ENCODE measurements at places on chromosomes 1 and 21. TPM values are rescaled to one million over a fixed set of nuclear protein-coding genes. Genes with fewer than 3 reads are reported as not detected.

GRCh38 chr1:112937495-112937894 lies 18.5 kb downstream of the SLC16A1 start:
- H3K4me1 ChIP-seq = peaks cover 27% of the 10 kb centered on the region
- no peak overlapping the region for H3K4me3 ChIP-seq
- H3K36me3 ChIP-seq = no peaks in the 10 kb centered on the region
- no peaks in the 10 kb centered on the region for H3K27me3 ChIP-seq

Gene RHBG
- 6.5 TPM for total RNA-seq

Gene HHAT
- 4.3 TPM for total RNA-seq

Gene UTS2
- total RNA-seq = 10.8 TPM

DNA sequence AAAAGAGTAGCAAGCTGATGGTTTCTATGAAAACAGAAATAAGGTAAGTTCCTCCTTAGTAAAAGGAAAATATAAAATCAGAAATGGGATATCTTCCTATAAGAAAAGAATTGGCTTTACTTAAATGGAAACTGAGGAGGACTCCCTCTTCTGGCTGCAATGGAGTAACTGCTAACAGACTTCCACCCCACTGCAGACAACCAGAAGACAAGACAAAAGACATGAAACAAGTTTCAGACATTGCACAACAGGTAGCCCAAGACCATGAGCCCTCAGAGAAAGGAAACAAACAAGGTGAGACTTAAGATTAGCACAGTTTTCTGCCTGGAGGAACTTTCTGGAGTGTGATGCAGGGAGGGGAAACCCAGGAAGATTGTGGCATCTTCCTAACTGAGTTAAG lies 17.0 kb upstream of the OLFML2B start:
- H3K4me1 ChIP-seq = no peaks in the 10 kb centered on the region
- no peak overlapping the region for H3K4me3 ChIP-seq
- H3K27me3 ChIP-seq = no peaks in the 10 kb centered on the region
- no peaks in the 10 kb centered on the region for H3K36me3 ChIP-seq
- peak; percentile 29 for DNase-seq

- no peak overlapping the region for H3K4me3 ChIP-seq
- H3K4me1 ChIP-seq = no peaks in the 10 kb centered on the region
- no peak overlapping the region for H3K27ac ChIP-seq
- no peak for DNase-seq
These were observed 67.4 kb downstream of the SLC16A1 start for GRCh38 chr1:112888630-112889029.

DNA sequence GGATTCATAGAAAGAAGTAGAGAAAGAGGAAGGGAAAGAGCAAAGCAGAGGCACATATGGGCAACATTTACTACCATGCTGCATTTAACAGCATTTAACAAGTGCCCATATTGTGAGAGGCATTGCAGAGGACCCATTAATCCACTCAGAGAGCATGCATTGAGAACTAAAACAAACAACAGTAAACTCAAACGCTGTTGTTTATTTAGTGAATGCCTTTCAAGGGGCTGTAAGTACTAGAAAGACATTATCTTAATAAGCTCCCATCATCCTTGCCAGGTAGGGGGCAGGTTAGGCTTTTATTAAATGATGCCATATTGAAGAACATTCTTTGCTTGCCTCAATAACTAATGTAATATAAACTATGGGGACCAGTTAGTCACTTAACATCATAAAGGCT lies 254.3 kb upstream of the DAB1 start:
- H3K27me3 ChIP-seq = no peaks in the 10 kb centered on the region
- no peaks in the 10 kb centered on the region for H3K4me1 ChIP-seq
- H3K36me3 ChIP-seq = no peaks in the 10 kb centered on the region
- H3K4me3 ChIP-seq = no peak overlapping the region
- no peak overlapping the region for H3K27ac ChIP-seq

- H3K36me3 ChIP-seq = no peaks in the 10 kb centered on the region
- no peaks in the 10 kb centered on the region for H3K27me3 ChIP-seq
- no peak overlapping the region for H3K27ac ChIP-seq
- H3K4me3 ChIP-seq = no peak overlapping the region
- DNase-seq = no peak
These were observed 130.9 kb upstream of the LYPLAL1 start for GRCh38 chr1:219042769-219043168.

DNA sequence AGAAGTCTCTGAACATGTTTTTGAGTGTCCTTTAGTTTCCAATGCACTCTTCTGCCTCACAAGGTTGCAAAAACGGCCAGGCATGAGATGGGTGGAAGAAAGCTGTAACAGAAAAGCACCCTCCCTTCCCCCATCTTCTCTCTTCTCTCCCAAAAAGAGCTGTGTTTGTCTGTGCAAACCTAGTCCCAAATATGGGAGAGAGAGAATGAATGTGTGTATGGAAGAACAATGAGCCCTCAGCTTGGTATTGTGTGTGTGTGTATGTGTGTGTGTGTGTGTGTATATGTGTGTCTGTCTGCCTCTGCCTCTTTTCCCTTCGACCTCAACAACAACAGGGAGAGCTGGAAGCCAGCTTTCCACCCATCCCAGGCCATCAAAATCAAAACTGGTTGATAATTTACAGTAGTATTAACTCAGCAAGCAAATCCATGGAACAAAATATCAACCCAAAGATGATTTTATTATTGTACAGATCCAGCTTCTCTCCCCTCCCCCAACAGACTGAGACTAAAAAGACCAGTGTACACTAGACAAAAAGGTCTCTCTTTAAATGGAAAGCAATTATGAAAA lies 1.8 kb downstream of the RERE start:
- H3K36me3 ChIP-seq = no peaks in the 10 kb centered on the region
- no peaks in the 10 kb centered on the region for H3K27me3 ChIP-seq
- peak overlapping the region; percentile 92 for H3K27ac ChIP-seq
- no peak for DNase-seq

Gene SERBP1
- 192 TPM for total RNA-seq

Gene DNAJB4
- total RNA-seq = 6.5 TPM

DNA sequence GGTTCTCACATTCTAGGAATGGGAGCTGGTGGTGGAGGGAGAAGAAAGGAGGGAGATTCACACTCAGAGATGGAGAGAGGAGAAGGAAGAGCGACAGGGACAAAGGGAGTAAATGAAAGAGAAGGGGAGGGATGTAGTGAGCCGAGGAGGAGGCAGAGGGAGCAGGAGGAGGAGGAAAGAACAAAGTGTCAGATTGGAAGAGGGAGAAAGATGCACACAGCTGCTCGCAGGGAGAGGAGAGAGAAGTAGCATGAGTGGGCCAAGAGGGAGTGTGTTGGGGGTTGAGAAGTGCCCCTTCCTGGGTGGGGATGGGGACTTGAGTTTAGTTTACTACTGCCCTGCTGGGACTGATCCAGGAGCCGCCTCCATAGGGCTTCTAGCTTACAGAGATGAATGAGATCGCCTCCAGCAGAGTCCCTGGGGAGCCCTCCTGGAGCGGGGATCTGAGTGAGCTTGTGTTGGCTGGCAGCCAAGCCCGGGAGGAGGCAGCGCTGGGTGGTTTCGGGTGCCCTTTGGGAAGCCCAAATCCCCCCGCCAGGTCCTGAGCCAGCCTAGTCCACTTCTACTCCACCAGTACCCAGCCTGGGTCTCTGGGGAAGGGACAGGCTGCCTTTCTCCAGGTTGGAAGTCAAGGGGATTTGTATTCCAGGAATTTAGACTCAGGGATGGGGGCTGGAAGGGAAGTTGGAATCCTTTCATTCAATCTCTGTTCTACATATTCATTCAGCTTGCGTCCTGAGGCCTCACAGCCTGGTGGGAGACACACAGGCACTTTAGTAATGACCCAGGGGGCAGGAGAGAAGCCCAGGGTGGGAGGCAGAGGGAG lies 20.9 kb downstream of the PTPRU start:
- H3K27ac ChIP-seq = no peak overlapping the region
- no peak overlapping the region for H3K4me3 ChIP-seq
- H3K36me3 ChIP-seq = no peaks in the 10 kb centered on the region
- no peaks in the 10 kb centered on the region for H3K27me3 ChIP-seq
- no peak for DNase-seq
- no peaks in the 10 kb centered on the region for H3K4me1 ChIP-seq

Gene HSD3B2
- total RNA-seq = not detected

DNA sequence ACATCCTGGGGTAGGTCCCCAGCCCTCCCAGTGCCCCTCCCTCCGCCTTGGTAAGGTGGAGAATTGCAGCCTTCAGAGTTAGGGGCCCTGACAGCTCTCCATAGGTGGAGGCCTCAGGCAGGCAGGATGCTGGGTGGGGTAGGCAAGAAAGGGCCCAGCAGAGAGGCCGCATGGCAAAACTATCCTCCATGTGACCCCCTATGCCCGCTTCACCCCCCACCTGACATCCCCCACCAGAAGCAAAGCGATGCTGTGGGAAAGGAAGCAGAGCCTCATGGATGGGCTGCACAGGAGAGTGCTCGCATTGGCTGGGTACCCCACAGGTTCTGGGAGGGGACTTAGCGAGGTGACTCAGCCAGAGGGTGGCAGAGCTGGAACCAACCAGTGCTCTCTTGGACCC lies 1.6 kb downstream of the S100A9 start:
- H3K4me1 ChIP-seq = peaks cover 18% of the 10 kb centered on the region
- no peak overlapping the region for H3K27ac ChIP-seq
- no peaks in the 10 kb centered on the region for H3K36me3 ChIP-seq

DNA sequence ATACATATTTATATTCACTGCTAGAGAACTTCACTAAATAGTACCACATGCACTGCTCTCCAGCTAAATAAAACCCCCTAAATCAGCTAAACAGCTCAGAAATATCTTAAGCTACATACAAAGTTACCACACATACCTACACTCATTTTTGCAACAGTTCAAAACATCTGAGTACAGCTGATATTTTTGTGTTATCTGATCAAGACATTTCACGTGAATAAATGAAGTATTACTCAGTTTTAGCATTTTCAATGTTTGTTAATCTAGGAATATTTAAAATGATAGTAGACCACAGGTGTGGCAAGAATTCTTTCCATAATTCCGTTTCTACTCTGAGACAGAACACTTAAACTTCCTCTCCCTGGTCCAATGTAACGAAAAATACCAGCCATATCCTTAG lies 20.8 kb downstream of the EVI5 start:
- H3K27me3 ChIP-seq = no peaks in the 10 kb centered on the region
- H3K27ac ChIP-seq = no peak overlapping the region
- no peaks in the 10 kb centered on the region for H3K36me3 ChIP-seq

Gene NTMT2
- not detected for total RNA-seq

Gene MAGI3
- 28.7 TPM for total RNA-seq

DNA sequence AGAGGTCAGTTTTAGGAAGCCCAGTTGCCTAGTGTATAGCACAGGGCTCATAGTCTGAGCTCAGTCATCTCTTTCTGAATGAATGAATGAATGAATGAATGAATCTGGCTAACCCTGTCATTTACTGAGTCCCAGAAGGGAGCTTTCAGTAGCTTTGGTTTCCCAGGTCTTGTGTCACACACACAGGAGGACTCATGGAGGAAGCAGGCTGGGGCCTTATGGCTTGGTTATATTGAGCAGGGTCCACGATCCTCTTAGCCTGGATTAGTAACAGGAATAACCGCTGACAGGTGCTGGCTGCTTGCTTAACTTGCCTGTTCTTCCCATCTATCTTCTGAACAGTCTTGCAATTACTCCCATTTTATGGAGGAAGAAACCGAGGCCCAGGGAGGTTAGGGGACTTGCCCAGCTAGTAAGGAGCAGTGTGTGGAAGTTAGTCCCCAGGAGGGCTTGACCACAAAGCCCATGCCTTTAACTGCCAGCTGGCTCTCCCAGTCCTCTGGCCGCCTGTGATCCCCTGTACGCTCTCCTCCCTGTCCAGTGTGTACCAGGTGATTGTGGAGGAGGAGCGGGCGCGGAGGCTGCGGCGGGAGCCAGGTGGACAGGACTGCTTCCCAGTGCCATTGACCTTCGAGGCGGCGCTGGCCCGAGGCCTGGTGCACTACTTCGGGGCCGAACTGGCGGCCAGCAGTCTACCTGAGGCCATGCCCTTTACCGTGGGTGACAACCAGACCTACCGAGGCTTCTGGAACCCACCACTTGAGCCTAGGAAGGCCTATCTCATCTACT lies 46.0 kb downstream of the PTPRU start:
- no peak overlapping the region for H3K4me3 ChIP-seq
- no peak overlapping the region for H3K27ac ChIP-seq
- H3K4me1 ChIP-seq = peaks cover 7% of the 10 kb centered on the region
- H3K36me3 ChIP-seq = no peaks in the 10 kb centered on the region
- no peaks in the 10 kb centered on the region for H3K27me3 ChIP-seq
- DNase-seq = no peak

Gene ACOT11
- total RNA-seq = 4.0 TPM

DNA sequence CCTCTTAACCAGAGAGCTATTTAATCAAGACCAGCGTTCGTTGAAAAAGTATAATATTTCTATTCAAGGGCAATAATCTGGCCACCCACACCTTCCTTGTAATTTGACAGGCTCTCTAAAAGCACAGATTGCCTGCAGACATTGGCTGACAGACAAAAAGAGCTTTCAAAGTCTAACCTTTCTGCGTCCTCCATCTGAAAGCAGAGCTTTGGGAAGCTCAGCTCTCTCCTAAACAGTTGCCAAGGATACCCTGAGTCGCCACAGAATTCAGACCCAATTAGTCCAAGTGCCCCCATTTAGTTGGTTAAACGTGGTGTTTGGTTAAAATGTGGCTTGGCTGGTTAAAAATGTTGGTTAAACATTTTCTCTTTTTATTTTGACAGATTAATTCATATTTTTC lies 33.7 kb upstream of the PLA2G2C start:
- H3K36me3 ChIP-seq = no peaks in the 10 kb centered on the region
- no peak for DNase-seq
- H3K27ac ChIP-seq = no peak overlapping the region
- H3K27me3 ChIP-seq = no peaks in the 10 kb centered on the region
- H3K4me1 ChIP-seq = no peaks in the 10 kb centered on the region
- H3K4me3 ChIP-seq = no peak overlapping the region

Gene GJA8
- total RNA-seq = not detected

GRCh38 chr1:94265906-94266305 lies 28.5 kb upstream of the ARHGAP29 start:
- no peak overlapping the region for H3K4me3 ChIP-seq
- no peak overlapping the region for H3K27ac ChIP-seq
- H3K27me3 ChIP-seq = no peaks in the 10 kb centered on the region
- H3K4me1 ChIP-seq = no peaks in the 10 kb centered on the region

GRCh38 chr21:41703857-41704501 lies 62.9 kb downstream of the RIPK4 start:
- H3K27ac ChIP-seq = peak overlapping the region; percentile 67
- peaks cover 2% of the 10 kb centered on the region for H3K36me3 ChIP-seq
- no peak overlapping the region for H3K4me3 ChIP-seq
- H3K27me3 ChIP-seq = no peaks in the 10 kb centered on the region

GRCh38 chr1:201514466-201514865 lies 7.5 kb upstream of the CSRP1 start:
- H3K27me3 ChIP-seq = no peaks in the 10 kb centered on the region
- no peak overlapping the region for H3K4me3 ChIP-seq
- DNase-seq = no peak
- no peak overlapping the region for H3K27ac ChIP-seq
